ENCODE measurements at places on chromosomes 5 and 9. TPM values are rescaled to one million over a fixed set of nuclear protein-coding genes. Genes with fewer than 3 reads are reported as not detected.

The CCDC152 gene
- 0.47 TPM for total RNA-seq

- DNase-seq = no peak
Observed at GRCh38 chr9:107358986-107359385, 75.9 kb downstream of the RAD23B start.

- DNase-seq = no peak
Observed at GRCh38 chr9:95635986-95636671, 119.4 kb upstream of the PTCH1 start.

DNA sequence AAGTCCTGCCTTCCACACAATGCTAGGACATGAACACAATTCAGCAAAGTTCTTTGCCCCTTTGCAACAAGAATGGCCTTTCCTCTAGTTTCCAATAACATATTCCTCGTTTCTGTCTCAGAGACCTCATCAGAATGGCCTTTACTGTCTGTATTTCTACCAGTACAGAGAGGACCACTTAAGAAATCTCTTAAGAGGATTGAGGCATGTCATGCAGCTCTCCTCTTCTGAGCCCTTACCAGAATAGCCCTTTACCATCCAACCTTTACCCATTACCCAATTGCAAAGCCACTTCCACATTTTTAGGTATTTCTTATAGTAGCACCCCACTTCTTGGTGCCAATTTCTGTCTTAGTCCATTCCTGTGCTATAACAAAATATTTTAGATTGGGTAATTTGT is 20.3 kb downstream of the TNPO1 start:
- no peak for DNase-seq

Data from ureter (tissue), 1 donor.